MCF 10A (cell line): ENCODE measurements at places on chromosomes 5 and 9.

DNA sequence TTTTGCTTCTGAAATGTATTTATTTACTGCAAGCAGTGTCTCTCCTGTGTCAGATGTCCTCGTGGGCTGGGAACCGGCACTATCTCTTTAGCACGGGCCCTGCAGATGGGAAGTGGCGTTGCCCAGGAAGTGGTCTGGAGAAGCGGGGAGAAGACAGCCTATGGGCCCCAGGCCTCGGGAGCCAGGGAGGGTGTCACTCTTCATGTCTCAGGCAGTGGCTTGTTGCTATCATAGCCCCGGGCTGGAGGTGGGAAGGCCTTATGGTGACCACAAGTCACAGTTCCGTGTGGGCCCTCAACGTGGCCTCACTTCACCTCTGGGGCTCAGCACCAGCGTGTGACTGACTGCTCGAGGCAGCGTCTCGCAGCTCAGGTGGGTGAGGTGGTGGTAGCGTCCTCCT lies 41.4 kb downstream of the SYK start:
- H3K27ac ChIP-seq: no peak overlapping the region
- H3K4me3 ChIP-seq: no peak overlapping the region

DNA sequence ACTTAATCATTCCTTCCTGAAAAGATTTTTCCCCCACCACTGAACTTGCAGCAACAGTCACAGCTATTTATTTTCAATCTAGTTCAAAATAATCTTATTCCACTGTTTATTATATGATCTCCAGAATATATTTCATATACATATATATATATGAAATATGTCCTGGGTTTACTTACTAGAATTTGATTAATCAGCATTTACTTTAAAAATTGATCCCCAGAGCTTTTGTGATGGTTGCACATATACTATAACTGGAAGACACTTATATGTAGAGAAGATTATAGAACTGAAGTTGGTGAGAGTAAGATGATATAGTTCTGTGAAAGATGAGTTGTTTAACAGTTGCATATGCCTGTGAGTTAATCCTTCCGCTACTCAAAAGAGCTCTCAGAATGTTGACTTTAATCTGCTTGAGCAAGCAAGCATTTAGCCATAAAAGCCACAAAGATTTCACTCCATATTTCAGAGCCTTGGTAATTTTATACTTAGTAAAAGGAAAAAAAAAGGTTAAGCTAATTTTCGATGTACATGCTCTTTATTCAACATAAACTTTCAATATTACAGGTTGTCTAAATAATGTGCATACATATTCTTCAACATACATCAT lies 399.3 kb upstream of the CDH9 start:
- no peak overlapping the region for H3K27ac ChIP-seq
- no peaks in the 10 kb centered on the region for H3K4me1 ChIP-seq
- H3K27me3 ChIP-seq: no peaks in the 10 kb centered on the region
- DNase-seq: no peak
- H3K4me3 ChIP-seq: no peak overlapping the region

GRCh38 chr5:162683284-162683683 lies 615.7 kb downstream of the GABRG2 start:
- no peak overlapping the region for H3K27ac ChIP-seq
- no peak overlapping the region for H3K4me3 ChIP-seq
- H3K4me1 ChIP-seq: peaks cover 14% of the 10 kb centered on the region
- peak; percentile 16 for DNase-seq
- no peaks in the 10 kb centered on the region for H3K27me3 ChIP-seq

DNA sequence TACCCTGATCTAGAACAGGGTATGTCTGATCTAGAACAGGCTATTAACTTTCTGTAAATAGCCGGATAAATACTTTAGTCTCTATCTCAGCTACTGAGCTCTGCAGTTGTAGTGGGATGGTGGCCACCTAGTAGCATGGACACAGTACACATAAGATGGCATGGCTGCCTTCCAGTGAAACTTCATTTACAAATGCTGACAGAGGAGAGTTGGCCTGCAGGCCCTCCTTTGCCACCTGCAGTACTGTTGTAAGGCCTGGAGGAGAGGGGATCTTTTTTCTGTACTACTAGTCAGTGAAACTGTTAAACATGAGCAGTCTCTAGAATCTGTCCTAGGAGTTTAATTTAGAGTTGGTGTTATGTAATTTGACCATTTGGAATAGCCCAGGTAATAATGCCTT lies 86.0 kb downstream of the TRIO start:
- no peak for DNase-seq

DNA sequence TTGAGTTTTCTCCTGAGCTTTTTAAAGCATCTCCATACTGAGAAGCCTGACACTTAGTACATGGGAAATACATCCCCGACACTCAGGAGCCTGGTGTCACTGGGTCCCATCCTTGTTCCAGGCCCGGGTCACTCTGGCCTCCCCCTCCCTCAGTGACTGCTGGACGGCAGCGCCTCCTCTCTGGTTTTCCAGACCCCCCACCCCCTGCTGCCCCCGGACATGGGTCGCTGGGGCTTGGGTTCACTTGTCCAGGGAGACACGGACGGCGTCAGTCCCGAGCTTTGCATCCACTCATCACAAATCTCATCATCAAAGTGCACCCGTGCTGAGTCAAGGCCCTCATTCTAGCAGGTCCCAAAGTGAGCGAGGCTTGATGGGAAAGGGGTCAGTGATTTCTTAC lies 243.0 kb downstream of the IRX2 start:
- H3K27me3 ChIP-seq: no peaks in the 10 kb centered on the region
- no peaks in the 10 kb centered on the region for H3K36me3 ChIP-seq
- no peak for DNase-seq
- H3K4me3 ChIP-seq: no peak overlapping the region

DNA sequence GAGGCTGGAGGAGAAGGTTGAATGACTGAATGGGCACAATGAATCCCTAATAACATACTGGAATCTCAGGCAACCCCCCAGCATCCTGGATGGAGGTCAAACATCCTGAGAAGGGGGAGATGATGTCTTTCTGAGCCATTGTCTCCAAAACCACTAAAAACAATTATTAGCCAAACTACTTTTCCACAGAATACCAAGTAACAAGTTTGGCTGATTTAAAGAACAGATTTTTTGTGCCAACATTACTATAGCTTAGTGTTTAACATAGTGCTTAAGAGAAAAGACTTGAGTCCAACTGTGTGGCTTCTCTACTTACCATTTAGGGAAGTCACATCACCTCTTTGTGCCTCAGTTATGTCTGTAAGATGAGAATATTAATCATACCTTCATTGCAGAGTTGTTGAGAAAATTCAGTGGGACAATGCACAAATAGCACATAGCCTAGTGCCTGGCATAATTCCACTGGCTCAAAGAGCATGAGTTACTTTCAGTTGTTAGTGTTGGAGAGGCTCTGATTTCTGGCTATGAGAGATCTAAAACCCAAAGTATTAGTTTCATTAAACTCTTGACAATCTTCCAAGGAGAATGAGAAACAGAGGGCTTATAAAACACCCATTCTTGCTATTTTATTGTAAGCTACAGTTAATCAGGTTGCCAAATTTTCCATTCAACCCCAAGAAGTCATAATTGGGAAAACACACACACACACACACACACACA lies 111.3 kb upstream of the NR3C1 start:
- H3K4me3 ChIP-seq: no peak overlapping the region
- H3K27ac ChIP-seq: no peak overlapping the region
- no peak for DNase-seq
- H3K27me3 ChIP-seq: no peaks in the 10 kb centered on the region

GRCh38 chr5:142200387-142200786 lies 91.8 kb downstream of the NDFIP1 start:
- no peaks in the 10 kb centered on the region for H3K36me3 ChIP-seq
- no peak overlapping the region for H3K4me3 ChIP-seq
- DNase-seq: no peak
- no peaks in the 10 kb centered on the region for H3K27me3 ChIP-seq

- H3K4me1 ChIP-seq: no peaks in the 10 kb centered on the region
- DNase-seq: no peak
- H3K27ac ChIP-seq: no peak overlapping the region
- no peaks in the 10 kb centered on the region for H3K27me3 ChIP-seq
- H3K4me3 ChIP-seq: peak overlapping the region; percentile 57
Measured at GRCh38 chr9:136326061-136326760, 1.1 kb upstream of the GPSM1 start.

GRCh38 chr5:175121457-175121856 lies 322.5 kb downstream of the DRD1 start:
- H3K4me3 ChIP-seq: no peak overlapping the region
- H3K27ac ChIP-seq: no peak overlapping the region
- DNase-seq: no peak
- H3K36me3 ChIP-seq: no peaks in the 10 kb centered on the region
- no peaks in the 10 kb centered on the region for H3K4me1 ChIP-seq

GRCh38 chr9:35158501-35159280 lies 3.1 kb upstream of the UNC13B start:
- no peaks in the 10 kb centered on the region for H3K27me3 ChIP-seq
- no peak overlapping the region for H3K4me3 ChIP-seq
- no peak overlapping the region for H3K27ac ChIP-seq
- H3K4me1 ChIP-seq: peaks cover 10% of the 10 kb centered on the region
- no peaks in the 10 kb centered on the region for H3K36me3 ChIP-seq
- DNase-seq: no peak
